Activated CD4-positive, alpha-beta T cell treated with anti-CD3 and anti-CD28 coated beads, Interleukin-2, Interleukin-6, amounts not matched to agents 100 ng/mL and 50 ng/mL, durations not matched to agents 16 hours and 8 hours (primary cell): ENCODE measurements at places on chromosomes 13 and 19.

DNA sequence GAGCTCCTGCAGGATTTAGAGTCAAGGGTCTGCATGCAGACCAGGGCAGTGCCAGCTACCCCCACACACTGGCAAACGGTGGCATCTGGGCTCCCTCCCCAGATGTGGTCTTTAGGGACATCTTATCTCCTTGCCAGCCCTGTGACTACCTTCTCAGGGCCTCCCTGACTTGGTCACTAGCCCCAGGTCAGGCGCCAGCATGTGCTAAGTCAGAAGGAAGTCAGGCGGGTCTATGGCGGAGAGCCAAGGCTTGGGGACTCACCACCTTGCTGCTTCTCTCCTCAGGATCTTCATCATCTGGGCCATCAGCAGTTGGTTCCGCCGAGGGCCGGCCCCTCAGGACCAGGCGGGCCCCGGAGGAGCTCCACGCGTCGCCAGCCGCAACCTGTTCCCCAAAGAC, 17.6 kb downstream of the CLPTM1 start:
- no peak for DNase-seq

DNA sequence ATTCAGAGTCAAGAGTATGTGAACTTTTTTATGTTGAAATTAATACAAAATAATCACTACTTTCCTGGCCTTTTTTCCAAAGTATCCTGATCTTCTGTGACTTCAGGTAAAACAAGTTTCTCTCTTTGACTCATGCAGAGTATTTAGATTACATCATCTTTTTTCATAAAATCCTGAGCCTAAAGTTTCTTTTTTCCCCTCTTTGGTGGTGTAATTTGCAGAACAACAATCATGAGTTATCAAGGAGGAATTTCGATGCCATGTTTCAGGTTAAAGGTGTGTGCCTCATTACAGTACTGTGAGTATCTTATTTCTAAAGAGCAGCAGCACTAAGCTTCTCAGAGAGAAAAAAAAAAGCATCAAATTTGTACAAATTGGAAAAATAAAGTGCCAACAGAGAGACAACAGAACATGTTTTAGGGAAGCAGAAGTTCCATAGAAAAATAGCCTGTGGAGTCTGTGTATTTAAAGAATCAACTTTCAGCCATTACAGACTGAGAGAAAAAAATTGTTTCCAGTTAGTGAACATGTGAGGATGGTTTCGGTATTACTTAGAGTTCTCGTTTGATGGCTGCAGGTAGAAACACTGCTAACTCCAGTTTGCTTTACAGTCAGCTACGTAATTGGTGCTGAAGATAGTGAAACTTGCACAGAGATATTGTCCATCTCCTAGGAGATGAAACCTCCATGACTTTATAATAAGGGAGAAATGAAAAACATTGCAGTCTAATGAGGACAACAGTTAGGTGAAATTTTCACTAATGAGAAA, 78.1 kb upstream of the PCDH9 start:
- no peak for DNase-seq

- no peak for DNase-seq
Measured at GRCh38 chr19:49287141-49287770, 37.7 kb downstream of the SLC6A16 start.

DNA sequence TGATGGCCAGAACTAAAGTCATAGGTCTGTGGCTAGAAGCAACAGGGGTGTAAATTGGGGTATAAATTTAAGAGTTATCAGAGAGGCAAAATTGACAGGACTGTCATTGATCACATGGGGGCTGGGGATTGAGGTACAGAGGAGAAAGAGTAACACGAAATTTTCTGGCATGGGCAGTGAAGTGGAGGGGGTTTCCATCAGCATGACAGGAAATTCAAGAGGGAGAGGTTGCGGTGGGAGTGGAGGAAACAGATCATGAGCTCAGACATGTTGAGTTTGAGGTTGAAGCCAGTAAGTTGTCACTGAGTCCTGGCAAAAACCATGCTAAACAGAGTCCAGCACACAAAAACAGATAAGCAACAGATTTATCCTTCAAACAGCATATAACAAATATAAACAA, 192.1 kb upstream of the TSC22D1 start:
- DNase-seq: peak; percentile 64

- peak; percentile 100 for DNase-seq
Measured at GRCh38 chr19:16111160-16111908, at the start of gene RAB8A. Gene RAB8A, plus strand, starts transcription at chr19:16111889. Its CDS starts 13 bp downstream, at chr19:16111902.

DNA sequence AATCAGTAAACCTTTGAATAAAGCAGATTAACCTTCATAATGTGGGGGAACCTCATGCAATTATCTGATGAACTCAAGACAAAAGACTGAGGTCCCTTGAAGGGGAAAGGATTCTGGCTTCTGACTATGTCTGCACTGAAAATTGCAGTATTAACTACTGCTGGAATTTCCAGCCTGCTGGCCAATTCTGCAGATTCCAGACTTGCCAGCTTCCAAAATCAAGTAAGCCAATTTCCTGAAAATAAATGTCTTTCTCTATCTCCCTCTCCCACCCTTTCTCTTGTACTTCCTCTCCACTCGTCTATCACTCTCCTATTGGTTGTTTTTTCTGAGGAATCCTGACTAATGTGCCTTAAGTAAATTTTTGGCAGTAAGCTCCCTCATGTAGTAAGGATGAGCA, 1479.9 kb upstream of the PRR20A start:
- no peak for DNase-seq

DNA sequence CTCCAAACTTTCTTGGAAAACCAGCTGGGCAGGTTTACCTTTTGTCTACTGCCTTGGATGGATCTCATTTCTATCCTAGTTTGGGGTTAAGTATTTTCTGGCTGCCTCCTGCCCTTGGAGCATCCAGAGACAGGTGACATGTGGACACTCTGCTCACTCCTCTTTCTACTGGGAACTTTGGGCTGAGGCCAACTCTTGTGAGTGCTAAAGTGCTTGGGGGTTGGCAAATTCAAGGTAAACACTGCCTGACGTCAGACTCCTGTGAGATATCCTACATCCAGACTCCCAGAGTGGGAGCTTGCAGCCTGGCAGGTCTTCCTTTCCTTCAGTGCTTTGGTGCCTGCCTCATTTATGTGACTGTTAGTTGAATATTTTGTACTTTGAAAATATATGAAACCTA, 388.1 kb downstream of the KCNRG start:
- DNase-seq: no peak

DNA sequence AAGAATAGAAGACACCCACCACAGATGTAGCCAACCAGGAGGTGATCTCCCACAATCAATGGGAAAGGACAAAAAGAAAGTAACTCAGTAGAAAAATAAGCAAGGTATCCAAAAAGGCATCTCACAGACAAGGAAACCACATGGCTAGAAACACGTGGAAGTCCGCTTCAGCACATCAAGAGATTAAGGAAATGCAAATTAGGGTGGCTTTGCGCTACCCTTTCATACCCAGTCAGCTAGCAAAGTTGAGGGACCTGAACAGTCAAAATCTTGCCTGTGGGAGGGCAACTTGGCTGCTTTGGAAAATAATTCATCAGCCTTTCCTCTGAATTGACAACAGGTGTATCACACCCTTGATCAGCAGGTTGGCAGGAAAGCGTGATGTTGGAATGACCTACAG, 11.6 kb upstream of the UQCR11 start:
- DNase-seq: no peak

DNA sequence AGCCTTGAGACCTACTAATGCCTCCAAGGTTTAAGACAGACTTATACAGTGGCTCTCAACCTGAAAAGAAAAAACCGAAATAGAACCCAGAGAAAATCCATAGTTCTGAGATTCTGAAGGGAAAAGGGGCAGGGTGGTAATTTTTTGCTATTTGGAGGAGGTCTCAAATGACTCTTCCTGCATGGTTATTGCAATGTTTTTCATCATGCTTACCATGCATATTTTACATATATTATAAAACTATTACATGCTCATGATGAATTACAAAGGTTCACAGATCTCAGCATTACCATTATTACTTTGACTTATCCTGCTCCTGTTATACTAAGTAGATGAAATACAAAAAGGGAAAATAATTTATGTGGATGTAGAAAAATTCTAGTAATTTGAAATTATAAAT, 47.6 kb downstream of the N4BP2L2 start:
- no peak for DNase-seq

DNA sequence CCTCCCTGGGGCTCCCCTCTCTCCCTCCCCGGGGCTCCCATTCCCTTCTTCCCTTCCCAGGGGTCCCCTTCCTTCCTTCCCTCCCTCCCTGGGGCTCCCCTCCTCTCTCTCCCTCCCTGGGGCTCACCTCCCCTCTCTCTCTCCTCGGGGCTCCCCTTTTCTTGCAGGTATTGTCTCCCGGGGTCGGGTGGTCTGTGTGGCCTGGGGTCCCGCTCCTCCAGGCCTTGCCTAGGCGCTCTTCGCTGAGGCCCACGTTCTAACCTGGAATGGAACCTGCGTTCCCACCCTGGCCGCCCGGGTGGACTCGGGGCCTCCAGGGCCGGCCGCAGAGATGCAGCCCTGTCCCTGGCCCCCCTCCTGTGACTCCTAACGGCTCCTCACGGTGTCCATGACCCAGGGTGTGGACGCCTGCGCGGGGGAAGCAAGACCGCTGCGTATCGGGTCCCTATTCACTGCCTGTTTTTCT, 940 bp upstream of the DCUN1D2 start:
- DNase-seq: no peak
